Activated B cell treated with CpG ODN at 0.5 μM for 24 hours (primary cell): ENCODE measurements at places on chromosomes 1 and 21.

DNA sequence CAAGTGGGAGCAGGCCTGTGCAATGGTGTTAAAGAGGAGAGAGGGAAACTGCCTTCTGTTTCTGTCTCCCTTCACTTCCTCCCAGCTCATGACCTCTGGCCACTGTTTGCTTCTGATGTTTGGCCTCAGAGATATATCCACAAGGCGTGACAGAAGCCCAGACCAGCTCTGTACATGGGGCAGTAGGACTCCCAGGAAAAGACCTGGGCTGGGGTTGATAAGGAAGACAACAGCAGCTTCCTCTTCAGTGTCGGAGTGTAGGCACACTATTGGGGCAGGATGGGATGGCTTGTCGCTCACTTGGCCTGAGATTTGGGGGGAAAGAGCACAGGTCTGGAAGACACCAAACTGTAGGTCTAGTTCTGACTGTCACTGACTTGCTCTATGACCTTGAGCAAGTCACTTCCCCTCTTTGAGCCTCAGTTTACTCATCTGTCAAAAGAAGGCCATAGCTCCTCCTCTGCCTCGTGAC lies 67.8 kb upstream of the KLHDC7A start:
- no peak for DNase-seq

GRCh38 chr1:91005285-91005684 lies 16.6 kb downstream of the ZNF644 start:
- DNase-seq: no peak

- no peak for DNase-seq
Measured at GRCh38 chr1:93979040-93979717, 69.9 kb upstream of the GCLM start.

DNA sequence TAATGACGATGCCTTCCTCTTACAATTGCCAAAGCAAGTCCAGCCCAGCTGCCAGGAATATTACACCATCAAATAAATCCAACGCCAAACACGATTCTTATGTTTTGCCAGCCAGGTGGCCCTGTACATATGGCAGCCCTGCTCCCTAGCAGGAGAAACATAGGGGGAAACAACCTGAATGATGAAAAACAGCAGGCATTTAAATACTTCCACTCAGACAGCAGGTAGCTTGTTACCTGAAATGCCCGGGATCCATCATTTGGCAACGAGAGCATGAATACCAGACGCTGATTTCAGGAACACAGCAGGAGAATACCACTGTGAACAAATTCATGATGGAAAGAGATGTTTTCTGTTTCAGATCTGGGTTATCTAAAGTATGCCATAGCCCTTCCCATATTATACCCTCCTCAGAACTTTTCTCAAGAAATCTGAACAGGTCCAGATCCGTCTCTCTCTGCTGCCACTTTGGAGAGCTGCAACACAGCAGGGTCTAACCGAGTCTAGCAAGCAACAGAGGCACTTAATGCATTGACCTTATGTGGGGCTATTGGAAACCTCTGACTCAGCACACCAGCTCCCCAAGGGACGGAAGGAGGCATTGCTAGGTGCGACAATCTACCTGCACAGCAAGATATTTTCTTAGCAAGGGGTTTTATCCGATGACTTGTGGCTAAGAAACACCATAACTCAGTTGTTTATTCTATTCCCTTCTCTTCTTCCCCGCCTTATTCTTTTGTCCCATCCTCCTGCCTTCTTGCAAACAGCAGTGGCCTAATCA lies 166.3 kb downstream of the BARHL2 start:
- DNase-seq: no peak

- DNase-seq: no peak
Measured at GRCh38 chr1:74548961-74549750, 36.7 kb upstream of the LRRC53 start.

DNA sequence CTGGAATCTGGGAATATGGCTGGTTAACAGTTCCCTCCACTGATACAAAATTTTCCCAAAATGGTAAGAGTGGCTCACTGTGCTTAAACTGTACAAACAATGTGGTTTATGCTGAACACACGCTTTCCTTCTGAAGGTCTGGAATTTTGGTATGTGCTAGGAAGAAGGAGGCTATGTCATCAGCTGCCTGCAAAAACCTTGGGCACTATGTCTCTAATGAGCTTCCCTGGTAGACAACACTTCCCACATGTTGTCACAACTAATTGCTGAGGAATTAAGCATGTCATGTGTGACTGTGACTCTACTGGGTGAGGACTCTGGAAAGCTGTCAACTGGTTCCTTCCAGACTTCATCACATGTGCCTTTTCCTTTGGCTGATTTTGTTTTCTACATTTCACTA lies 29.2 kb downstream of the IPP start:
- no peak for DNase-seq

- no peak for DNase-seq
Measured at GRCh38 chr1:97007840-97008604, 286.4 kb downstream of the PTBP2 start.

GRCh38 chr1:174114788-174115448 lies 44.4 kb upstream of the RABGAP1L start:
- no peak for DNase-seq

GRCh38 chr1:183780159-183780558 lies 24.8 kb upstream of the RGL1 start:
- no peak for DNase-seq

DNA sequence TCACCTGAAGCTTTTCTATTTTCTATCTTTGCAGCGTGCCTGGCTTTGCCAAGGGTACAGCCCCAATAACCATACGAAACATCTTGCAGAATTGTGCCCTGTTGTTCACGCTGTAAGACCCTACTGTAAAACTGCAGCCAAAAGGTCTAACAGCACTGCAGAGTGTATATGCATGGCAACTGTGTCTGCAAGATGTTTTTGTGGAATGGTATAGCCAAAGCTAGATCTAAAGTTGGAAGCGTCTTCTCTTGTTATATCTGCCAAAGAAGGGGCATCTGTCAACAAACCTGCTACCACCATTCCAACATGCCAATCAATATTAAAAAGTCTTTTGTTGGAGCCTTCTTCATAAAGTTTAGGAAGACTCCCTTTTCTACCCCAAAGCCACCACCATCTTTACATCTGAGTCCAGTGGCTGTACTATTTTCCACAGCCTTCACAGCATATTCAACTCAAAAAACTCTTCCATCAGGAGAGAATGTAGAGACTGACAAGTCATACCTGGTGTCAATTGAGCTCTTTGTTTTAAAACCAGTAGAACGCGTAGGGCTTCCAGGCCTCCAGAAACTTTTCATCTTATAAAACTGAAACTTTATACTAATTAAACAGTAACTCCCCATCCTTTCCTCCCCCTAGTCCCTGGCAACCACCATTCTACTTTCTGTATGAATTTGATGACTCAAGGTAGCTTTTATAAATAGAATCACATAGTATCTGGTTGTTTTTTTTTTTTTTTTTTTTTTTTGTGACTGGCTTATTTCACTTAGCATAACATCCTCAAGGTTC lies 40.0 kb downstream of the ZSCAN20 start:
- no peak for DNase-seq

GRCh38 chr1:241773991-241774390 lies 74.0 kb upstream of the EXO1 start:
- DNase-seq: no peak

DNA sequence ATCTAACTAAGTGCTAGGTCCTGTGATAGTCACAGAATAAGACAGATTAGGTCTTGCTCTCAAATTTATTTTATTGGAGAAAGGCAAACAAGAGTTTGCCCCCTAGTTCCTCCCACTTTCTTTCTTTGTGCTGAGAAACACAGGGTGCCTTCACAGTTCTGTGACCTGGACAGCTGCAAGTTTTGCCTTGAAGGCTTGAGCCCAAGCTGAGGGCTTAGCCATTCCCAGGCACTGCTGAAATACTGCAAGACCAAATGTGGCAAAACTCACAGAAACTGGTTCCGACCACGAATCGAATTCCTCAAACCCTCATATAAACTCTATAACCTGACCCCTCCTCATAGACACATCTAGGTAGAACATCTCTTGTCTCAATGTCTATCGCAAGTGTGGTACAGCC lies 227.9 kb downstream of the RERE start:
- no peak for DNase-seq

DNA sequence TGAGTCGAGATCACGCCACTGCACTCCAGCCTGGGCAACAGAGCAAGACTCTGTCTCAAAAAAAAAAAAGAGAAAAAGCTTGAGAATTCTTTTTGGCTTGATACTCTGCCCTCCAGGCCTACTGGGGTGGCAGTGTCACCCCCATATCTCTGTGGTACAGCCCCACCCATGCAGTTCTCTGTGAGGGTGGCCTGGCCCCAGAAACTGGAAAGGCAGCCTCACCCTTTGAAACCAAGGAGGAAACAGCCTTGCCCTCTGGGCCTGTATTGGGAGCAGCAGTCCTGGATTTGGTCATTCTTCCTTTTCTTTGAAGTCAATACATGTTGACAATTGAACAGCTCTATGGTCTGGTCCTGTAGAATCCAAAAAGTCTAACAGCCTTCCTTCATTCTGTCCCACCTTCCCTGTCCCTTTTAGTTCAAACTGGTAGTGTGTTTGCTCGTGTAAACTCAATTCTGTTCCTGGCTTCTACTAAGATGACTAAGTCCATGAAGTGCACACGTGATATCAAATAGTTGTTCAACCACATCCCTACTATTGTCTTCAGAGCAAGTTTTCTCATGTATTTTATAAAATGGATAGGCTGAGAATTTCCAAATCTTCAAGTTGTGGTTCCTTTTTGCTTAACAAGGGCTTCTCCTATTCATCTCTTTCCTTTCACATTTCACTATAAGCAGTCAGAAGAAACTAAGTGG lies 13.2 kb downstream of the ST7L start:
- DNase-seq: no peak

DNA sequence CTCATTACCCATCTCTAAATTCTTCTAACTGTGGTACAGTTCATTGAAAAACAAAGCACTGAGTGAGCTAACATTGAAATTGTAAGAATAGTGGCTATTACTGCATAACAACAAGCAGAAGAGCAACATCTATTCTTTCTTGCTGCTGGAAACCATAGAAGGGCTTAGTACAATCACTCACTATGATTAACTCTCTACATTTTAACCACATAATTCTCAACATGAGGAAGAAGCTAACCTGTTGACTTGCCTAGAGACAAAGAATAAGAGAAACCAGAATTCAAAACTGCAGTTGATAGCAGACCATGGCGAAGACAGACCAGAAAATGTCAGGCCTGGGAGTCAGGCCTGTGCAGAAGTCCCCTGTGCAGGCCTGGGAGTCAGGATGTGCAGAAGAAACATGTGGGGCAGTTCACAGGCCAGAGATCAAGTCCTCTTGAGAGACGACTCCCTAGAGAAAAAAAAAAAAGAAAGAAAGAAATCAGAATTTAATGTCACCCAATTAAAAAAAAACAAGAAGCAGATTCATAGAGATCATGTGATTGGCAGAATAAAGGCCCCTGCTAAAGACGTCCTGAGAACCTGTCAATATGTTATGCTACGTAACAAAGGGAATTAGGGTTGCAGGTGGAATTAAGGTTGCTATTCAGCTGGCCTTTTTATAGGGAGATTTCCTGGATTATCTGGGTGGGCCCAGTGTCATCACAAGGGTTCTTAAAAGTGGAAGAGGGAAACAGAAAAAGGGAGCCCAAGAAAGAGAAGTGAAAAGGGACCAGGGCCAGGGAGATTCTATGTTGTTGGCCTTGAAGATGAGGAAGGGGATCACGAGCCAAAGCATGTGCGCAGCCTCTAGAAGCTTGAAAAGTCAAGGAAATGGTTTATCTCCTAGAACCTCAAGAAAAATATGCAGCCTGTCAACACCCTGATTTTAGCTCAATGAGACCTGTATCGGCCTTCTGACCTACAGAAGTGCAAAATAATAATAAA lies 94.9 kb downstream of the MRPL39 start:
- DNase-seq: no peak

DNA sequence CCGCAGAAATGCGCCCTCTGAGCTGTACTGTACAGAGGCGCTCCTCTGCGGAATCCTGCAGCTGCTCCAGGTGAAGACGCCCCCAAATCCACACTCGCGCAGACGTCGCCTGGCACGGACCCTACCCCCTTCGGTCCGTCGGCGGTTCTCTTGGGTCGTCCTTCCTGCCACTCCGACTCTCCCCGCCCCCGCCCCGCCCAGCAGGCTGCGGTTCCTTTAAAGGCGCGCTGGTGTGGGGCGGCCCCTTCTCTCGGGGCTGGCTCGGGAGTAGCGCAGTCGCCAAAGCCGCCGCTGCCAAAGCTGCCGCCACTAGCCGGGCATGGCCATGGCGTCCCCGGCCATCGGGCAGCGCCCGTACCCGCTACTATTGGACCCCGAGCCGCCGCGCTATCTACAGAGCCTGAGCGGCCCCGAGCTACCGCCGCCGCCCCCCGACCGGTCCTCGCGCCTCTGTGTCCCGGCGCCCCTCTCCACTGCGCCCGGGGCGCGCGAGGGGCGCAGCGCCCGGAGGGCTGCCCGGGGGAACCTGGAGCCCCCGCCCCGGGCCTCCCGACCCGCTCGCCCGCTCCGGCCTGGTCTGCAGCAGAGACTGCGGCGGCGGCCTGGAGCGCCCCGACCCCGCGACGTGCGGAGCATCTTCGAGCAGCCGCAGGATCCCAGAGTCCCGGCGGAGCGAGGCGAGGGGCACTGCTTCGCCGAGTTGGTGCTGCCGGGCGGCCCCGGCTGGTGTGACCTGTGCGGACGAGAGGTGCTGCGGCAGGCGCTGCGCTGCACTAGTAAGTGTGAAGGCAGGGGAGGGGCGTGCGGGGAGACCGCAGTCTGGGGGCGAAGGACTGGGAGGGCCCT lies at the start of gene RASSF5:
Gene RASSF5 (plus strand): TSS at position 248 of the 846 bp plus-strand sequence. CDS start 72 bp downstream, at position 320.
- peak; percentile 80 for DNase-seq

GRCh38 chr21:41604583-41605041 lies 96.7 kb upstream of the TMPRSS2 start:
- no peak for DNase-seq

GRCh38 chr1:185670187-185670627 lies 64.0 kb upstream of the HMCN1 start:
- DNase-seq: no peak

GRCh38 chr1:243336163-243336562 lies 80.3 kb downstream of the SDCCAG8 start:
- DNase-seq: no peak

DNA sequence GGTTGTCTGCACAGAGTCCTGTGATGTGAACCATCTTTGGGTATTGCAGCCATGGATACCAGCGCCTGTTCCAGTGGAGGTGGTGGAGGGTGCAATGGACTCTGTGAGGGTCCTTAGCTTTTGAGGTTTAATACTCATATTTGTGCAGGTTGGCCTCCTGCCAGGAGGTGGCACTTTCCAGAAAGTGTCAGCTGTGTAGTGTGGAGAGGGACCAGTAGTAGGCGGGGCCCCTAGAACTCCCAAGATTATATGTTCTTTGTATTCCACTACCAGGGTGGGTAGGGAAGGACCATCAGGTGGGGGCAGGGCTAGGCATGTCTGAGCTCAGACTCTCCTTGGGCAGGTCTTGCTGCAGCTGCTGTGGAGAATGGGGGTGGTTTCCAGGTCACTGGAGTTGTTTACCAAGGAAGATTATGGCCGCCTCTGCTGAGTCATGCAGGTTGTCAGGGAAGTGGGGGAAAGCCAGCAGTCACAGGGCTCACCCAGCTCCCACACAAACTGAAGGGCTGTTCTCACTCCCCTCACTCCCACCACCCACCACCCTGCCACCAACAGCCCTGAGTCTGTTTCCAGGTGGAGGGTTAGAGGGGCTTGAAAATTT lies 31.2 kb upstream of the ZNF678 start:
- DNase-seq: no peak

DNA sequence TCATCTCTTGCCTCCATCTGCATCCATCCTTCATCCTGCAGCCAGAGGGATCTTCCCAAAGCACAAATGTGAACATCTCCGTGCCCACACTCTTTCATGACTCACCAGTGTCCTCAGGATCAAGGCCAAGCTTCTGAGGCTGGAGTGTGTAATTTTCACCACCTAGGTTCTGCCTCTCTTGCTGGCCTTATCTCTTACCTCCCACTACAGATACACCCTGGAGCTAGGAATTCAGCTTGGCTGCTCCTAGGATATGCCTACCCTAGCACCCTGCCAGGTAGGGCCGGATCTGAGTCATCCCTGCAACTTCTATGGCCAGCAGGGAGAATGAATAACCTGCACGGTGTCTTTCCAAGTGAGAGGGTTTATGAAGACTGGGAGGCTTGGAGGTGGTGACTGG lies 208.7 kb upstream of the CSF3R start:
- no peak for DNase-seq
